DMS53 (cell line): ENCODE measurements at places on chromosomes 12 and 14.

DNA sequence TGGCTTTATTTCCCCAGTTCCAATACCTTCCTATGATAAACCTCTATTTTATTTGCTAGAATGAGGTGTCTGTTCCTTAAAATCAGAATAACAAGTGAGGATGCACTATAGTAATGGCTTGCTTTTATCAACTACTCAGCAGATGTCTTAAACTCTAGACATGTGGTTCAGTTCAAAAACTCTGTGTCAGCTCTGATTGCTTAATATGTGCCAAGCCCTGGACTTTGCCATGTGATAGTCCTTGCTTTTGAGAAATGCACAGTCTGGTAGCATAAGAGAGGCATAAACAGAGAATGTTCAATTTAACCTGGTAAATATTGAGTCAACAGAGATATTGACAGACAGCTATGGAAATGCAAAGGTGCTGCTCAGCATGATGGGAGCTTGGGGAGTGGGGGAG, 254.8 kb downstream of the PDZRN4 start:
- peak; percentile 16 for DNase-seq

GRCh38 chr12:116459011-116459875, 99.9 kb upstream of the MAP1LC3B2 start:
- DNase-seq = no peak

GRCh38 chr12:114194956-114195355, 211.0 kb downstream of the TBX5 start:
- DNase-seq = no peak

- peak; percentile 91 for DNase-seq
These were observed 108.9 kb upstream of the PLEKHG7 start for GRCh38 chr12:92593734-92594402.

DNA sequence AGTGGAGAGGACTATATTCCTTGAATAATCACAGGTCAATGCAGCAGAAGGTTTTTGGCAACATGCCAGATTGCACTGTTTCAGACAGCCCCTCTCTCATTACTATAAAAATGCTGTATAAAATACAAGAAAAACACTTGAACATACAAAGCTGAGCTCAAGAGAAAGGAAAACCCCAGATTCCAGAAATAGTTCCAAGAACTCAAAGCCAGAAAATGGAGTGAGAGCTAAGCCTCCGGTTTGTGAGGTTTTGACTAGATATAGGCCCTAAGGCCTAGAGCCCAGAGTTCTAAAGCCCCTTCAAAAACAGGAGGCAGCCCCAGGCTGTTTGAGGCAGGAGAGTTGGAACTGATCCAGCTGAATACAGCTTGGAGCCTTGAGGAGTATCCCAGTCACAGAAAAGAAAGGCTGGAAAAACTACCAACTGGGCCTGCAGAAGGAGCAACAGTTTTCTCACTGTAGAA, 29.4 kb upstream of the ACTN1 start:
- no peak for DNase-seq

- DNase-seq = no peak
These were observed 34.2 kb downstream of the ARID4A start for GRCh38 chr14:58332561-58332960.

DNA sequence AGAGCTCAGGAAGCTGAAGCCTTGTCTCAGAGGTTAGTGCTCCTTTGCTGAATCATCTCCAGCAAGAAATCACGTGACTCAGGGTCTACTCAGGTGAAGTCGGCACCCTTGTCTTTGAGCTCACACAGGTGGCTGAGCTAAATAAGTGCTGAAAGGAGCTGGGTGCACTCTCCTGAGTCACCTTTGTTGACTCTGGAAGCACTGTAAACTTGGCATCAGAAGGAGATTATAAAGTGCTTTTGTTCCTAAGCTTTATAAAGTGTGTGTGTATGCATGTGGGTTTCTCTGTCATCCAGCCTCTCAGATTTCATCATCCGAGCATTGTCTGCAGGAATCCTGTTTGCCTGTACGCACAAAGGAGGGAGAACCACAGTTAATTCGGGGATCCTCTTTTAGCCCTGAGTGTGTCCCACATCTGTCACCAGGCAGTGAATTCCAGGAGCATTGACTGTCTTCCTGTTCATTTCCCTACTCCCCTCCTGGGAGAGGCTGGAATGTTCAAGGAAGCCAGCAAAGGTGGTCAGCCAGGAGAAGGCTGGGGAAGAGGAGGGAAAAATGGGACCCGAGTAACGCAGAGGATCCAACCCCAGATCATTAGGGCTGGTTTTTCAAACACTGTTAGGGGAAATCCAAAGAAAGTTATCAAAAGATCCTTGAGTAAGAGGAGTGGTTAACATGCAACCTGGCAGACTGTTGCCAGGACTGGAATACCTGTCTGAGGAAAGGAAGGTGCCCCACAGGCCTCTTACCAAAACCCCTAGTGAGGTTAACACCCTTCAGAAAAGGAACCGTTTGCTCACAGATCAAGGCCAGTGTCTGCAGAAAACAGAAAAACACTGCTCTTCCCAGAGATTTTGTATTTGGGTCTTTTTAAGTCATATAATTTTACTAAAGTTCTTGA, 157.5 kb upstream of the HIF1A start:
- peak; percentile 94 for DNase-seq

- no peak for DNase-seq
These were observed 13.8 kb downstream of the PCBP2 start for GRCh38 chr12:53465679-53466078.
